ENCODE measurements at places on chromosomes 5 and 9.

- no peak for DNase-seq
Measured at GRCh38 chr9:92097997-92098482, 17.2 kb downstream of the SPTLC1 start.

GRCh38 chr5:1541702-1542400 is 18.1 kb upstream of the LPCAT1 start:
- no peak for DNase-seq

DNA sequence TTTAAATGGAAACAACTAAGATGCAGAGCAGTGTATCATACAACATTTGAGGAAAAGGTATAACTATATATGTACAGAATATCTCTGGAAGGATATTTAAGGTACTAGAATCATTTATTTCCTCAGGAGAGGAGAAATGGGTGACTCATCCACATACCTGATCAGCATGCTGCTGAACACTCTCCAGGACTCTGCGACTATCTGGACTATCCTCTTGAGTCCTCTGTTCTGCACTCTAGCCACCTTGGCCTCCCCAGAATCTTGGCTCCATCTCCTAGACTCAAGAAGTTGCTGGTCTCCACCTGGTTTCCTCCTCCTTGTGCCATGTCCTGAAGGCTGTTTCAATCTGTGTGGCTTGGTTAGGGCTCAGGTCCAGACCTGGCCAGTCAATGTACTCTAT is 8.8 kb upstream of the PRDM6 start:
- DNase-seq, result no peak

DNA sequence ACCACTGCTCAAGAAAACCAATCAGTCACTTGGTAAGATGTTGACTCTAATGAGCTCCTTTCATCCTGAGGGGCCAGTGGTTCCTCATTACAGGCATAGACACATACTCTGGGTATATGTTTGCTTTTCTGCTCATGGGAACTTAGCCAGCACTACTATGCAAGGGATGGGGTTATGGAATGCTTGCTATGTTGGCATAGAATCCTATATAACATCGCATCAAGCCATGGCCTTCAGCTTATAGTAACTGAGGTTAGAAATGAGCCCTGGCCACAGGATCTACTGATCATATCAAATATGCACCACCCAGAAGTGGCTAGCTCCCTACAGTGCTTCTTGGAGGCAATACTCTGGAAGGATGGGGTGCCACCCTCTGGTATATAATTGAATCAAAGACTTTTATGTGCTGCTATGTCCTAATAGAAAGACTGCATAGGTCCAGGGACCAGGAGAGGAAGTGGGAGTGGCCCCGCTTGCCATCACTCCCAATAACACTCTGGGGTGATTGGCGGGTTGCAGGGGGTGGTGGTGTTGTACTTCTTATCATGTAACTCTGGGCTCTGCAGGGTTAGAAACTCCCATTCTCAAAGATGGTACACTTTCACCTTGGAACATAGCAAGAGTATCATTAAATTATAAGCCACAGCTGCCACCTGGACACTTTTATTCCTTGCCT is 70.3 kb downstream of the ZNF366 start:
- DNase-seq, result no peak

- no peak for DNase-seq
Measured at GRCh38 chr5:58114324-58114723, 345.6 kb downstream of the PLK2 start.

DNA sequence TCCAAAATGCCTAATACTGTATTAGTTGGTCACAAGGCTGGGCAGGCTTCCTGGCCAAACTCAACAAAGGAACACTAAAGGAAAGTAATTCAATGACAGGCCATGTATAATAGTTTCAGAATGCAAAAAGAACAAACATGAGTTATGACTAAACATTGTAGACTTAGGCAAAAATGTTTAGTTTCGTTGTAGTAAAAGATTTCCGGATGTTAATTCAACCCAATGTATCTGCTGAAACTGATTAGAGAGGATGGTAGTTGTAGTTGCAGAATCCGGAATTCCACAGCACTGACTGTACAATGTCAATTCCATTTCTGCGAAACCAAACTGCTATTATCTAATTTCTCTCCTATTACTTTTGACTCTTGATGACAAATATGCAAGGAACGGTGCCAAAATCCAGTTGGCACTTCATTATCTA is 117.9 kb upstream of the FST start:
- no peak for DNase-seq

DNA sequence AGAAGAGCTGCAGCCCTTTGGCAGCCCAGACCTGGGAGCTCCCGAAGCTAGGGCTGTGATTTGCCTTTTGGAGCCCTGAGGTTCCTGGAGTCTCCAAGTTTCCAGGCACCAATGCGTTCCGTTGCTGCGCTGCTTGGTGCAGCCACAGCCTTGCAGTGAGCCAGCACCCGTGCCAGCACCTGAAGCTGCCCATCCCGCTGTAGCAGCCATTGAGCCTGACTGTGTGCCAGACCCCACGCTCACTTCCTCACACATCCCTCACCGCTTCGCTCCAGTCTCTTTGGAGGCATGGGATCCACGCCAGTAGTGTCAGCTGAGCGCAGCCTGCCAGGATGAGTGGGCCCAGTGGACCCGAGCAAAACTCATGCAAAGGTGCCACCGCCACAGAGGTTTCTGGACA is 22.5 kb upstream of the C9orf72 start:
- DNase-seq, result no peak

GRCh38 chr5:160262151-160263074 is 33.1 kb downstream of the FABP6 start:
- DNase-seq, result peak; percentile 92

DNA sequence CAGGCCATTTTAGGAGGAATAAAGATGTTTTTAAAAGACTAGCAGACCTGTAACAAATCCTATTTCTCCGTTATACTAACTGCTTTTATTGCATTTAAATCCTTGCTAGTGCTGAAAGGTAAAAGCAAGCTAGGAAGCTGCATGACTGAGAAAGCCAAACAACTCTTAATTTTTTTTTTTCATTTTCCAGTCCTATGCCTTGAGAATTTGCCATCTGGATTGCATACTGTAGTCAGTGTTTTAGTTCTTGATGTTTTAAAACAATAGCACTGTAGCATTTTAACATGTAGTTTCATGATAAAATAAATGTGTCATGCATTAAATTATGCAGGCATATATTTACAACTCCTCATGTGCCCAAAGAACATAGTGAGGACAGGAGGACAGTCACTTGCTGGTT is 108.4 kb upstream of the FGF10 start:
- no peak for DNase-seq

DNA sequence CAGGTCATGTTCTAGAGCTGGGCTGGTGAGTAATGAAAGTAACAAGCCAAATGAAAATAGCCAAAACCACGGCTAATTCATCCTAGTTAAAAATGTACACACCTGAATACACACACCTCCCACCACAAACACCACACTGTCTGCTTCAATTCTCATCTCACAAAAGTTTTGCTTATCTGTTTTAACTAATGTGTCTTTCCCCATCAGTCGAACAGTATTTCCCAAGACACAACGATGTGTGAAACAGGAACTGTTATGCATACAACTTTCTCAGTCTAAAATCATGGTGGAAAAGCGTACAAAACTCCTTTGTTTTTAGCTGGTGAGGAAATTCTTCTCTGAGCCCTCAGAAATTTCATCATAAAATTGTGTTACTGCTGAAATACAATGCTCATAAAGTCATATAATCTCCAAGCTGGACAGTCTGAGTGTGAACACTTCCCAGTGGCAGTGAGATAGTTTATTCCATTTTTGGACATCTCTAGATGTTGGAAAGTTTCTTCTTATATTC is 242.4 kb downstream of the EFNA5 start:
- DNase-seq, result no peak

DNA sequence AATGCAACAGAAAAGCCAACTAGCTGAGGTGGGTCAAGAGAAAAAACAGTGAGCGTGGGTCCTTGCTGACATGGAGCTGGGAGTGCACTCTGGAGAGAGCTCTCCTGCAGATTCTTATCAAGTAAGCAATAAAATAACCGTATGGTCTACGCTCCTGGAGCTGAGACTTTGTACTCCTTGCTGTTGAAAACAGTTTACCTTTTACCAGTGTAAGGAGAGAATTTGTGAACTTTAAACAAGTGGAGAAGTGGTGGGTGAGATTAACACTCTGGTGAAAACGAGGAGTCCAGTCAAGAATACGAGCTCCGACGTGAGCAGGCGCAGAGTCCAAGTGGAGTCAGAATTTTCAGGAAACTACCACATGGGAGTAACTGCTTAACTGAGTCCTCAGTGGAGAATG is 156.1 kb upstream of the ERCC6L2 start:
- no peak for DNase-seq
